ENCODE measurements at places on chromosomes 11 and 22.

DNA sequence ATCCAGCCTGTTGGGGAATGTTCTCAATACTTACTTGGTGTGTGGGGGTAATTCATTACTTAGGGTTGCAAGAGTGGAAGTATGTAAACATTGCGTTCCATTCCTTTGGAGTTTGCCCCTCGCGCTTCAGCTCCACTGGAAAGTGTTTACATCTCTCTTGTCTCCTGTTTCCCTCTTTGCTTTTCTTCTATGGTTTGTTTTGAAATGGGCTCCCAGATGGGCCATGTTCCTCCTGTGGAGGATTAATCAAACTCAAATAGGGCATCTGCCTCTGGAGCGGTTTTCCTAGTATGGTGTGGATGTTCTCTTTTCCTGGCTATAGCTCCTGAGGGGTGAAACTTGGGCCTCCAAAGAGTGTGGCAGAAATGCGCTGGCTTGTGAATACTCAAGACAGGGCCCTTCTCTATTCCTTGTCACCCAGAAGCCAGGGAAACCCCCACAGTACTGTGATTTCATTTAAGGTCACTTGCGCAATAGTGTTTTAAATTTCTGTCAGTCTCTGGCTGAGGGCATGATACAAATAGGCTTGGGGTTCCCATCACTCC lies 51.9 kb downstream of the CD44 start:
- no peak for DNase-seq

DNA sequence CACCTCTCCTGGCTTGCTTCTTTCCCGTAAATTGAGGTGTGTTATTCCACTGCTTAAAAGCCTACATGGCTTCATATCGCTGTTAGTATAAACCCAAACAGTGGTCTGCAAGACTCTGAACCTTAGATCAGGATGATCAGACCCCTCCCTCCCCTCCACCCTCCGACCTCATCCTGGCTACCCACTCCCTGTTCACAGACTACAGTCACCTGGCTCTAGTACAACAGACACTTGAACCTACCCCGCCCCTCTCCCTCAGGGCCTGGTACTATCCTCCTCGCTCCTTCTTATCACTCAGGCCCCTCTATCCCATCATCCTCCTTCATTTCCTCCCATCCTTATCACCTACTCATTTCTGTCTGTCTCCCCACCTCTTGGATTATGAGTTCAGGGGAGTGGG lies 20.1 kb downstream of the PTPRJ start:
- no peak for DNase-seq

GRCh38 chr11:2577991-2578928 lies 121.5 kb downstream of the KCNQ1OT1 start:
- DNase-seq, result no peak

DNA sequence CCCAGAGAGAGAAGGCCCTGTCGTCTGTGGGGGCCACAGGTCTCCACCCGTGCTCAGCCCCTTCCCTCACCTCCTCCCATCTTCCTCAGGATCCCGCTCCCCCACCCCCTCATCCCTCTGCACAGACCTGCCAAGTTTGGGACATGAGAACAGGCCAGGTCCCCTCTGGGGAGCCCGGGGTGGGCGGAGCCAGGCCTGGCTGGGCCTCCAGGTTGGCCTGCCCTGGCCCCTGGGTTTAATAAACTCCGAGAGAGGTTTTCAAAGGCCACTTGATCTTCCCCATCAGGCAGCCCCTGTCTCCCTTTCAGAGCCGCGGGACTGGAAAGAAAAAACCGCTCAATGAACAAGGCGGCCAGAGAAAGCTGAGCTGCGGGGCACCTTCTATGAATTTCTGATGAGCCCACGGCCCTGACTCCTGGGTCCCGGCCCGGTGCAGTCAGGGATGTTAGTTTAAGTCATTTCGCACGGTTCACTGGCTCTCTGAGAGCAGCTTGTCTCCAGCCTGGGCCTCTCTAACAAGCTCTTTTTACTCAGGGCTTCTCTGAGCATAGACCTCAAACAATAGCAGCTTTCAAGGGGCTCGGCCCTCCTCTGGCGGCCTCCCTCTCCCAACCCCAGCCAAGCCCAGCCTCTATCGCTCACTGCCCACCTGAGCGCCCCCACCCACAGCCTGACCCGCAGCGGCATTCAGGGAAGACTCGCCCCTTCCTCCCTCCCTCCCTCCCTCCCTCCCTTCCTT lies 64.8 kb downstream of the RPUSD4 start:
- DNase-seq, result no peak

GRCh38 chr11:2287091-2287490 lies 14.6 kb downstream of the C11orf21 start:
- DNase-seq, result no peak

- DNase-seq, result no peak
Observed at GRCh38 chr22:46043816-46044620, 67.1 kb upstream of the WNT7B start.

- no peak for DNase-seq
Observed at GRCh38 chr11:7645206-7645605, 28.1 kb downstream of the CYB5R2 start.

DNA sequence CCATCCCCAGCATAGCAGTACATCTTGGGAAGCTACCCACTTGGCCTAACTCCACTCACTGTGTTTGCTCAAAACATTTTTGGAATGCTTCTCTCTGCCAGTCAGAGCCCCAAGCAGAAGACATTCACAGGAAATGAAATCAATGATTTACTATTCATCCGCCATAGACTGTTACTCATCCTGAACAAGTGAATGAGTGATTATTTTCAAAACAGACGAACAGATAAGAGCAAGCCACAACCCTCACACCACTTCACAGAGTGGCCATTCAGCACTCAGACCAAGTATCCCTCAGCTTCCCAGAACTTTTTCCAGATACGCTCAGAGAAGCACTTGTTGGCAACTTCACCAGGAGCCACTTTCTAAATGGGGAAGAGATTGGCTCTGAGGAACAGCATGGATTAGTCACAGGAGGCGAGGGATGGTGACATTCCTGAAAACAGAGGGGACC lies 13.0 kb upstream of the UBASH3B start:
- DNase-seq, result no peak

DNA sequence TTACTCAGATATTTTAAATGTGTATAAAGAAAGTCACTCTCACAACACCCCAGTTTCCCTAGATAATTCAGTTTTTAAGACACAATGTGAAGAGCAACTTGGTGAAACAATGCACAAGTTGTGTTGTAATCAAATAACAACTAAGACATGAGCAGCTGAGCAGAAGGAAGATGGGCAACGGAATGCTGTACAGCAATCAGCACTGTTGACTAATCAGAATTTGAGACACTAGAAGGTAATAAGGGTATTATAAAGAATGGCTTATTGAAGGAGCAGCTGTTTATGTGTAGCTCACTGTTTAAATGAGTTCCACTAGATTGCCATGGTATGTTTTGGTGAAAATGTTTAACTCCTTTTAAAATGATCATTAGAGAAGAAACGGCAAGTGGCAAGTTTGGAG lies 60.1 kb downstream of the SOX6 start:
- no peak for DNase-seq

GRCh38 chr11:108975026-108975425 lies 310.2 kb downstream of the DDX10 start:
- DNase-seq, result no peak

- no peak for DNase-seq
Observed at GRCh38 chr11:49208006-49208721, at the start of gene FOLH1. FOLH1 (minus strand) TSS chr11:49208602; CDS start chr11:49208409, 193 bp downstream.

- no peak for DNase-seq
Observed at GRCh38 chr22:43427296-43428004, 15.6 kb downstream of the MPPED1 start.

DNA sequence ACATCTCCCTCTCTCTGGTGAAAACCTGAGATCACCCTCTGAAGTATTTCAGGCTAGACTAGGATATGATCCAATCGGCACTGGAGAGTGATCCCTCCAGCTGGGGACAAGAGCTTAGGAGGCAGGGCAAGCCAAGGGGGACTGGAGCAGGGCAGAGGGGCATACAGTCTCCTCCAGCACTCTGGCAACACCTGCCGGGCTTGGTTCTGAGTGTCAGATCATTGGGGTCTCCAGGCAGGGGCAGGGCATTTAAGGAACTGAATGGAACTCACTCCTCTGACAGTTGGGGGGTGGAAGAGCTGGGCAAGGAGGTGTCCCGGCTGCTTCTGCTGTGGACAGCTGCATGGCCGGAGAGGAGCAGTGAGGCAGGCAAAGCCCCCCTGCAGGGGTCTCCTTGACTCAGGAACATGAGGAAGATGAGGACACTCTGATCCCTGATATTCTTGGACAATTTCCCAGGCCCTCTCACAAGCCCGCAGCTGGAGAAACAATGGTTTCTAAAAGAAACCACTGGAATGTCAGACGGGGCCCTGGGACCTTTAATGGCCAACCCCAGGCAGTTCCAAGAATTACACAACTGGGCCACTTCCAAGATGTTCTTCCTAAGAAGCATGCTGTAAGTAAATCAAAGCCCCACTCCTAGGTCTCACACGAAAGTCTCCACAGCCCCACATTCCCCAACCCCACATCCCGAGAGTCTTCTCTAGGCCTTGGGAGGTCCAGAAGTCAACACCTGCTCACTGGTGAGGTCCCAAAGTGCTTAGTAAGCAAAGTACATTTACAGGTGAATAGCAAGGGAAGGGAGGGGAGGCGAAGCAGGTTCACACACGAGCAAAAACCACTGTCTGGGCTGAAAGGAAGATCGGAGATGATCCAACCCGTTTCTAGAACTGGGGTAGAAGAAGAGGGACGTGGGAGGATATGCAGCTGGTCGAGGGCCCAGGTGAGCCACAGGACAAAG lies 1.2 kb upstream of the CCDC86 start:
- no peak for DNase-seq

GRCh38 chr22:36184433-36185025 lies 17.1 kb downstream of the APOL4 start:
- no peak for DNase-seq

- DNase-seq, result no peak
Observed at GRCh38 chr11:111726301-111726713, 39.9 kb downstream of the PPP2R1B start.

DNA sequence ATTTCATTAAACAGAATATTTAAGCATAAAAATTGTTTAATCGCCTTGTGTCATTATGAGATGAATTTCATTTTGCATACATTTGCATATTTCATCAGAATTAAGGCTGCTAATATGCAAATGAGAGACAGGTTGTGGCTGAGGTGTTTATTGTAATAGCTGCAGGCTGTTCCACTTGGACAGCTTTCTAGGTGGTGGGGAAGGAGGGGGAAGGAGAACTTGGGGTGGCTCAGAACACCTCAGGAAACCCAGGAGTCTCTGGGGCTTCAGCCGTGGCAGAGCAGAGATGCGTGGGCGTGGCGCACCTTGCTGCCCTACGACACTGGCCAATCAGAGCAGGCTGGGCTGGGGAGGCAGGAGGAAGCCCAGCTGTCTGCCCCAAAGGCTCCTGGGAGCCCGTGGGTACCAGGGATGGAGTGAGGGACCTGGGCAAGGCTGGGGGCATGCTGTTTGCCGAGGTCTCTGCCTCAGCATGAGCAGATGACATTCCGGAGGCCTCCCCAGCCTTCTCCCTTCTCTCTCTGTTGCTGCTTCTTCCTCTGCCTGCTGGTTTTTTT lies 542.9 kb downstream of the MN1 start:
- no peak for DNase-seq

GRCh38 chr11:61482513-61482912 lies 26.0 kb upstream of the LRRC10B start:
- DNase-seq, result peak; percentile 37

DNA sequence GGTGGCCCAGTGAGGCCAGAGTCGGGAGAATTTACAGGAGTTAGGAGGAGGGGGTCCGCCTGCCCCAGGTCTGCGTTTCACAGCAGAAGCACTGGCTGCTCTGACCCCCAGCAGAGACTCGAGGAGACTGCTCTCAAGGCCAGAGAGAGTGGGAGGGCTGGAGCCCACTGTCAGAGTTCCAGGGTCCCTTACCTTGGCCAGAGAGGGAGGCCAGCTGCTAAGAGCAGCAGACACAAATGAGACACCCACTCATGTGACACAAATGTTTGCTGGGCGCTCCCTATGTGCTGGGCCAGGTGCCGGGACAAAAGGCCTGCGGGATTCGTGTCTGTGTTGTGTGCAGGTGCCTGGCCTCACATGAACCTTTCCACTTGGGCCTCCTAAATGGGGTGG lies 2.8 kb upstream of the TNFRSF13C start:
- DNase-seq, result no peak

DNA sequence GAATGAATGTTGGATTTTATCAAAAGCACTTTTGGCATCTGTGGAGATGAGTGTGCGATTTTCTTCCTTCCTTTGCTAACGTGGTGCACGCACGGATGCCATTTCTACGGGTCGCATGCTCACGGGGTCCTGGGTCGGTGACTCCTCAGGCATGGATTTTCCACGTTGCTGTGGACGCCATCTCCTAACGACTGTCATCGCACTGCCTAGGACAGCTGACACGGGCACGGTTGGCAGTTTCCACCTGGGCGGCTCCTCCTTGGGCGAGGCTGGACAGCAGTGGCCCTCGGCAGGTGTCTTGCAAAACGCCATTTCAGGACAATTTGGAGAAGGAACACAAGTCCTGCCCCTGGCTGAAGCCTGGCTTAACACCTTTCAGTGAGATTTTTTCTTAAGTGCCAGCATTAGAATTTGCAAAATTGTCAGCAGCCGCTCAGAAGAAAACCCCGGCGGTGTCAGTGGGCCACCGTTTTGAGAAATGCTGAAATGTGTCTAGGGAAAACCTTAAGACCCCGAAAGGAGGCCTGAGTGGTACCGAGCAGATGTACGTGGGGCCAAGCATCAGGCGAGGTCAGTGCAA lies 34.7 kb upstream of the TOLLIP start:
- DNase-seq, result no peak

Data from stimulated activated CD4-positive, alpha-beta T cell treated with anti-CD3 and anti-CD28 coated beads, Interleukin-2, amount 100 ng/mL, for 48 hours (primary cell).